Urinary bladder (tissue), 4 donors: ENCODE measurements at places on chromosomes 5 and 9. TPM values are rescaled to one million over a fixed set of nuclear protein-coding genes. Genes with fewer than 3 reads are reported as not detected.

The MARCHF3 gene
- total RNA-seq, result 8.6 TPM

The MZB1 gene
- 0.63 TPM for total RNA-seq

The PCDHA8 gene
- 0.21 TPM for total RNA-seq

The TLX3 gene
- 0.32 TPM for total RNA-seq

The COL5A1 gene
- 622 TPM for total RNA-seq

The C5orf47 gene
- total RNA-seq, result not detected

The RAI14 gene
- total RNA-seq, result 83.9 TPM

The SMARCA2 gene
- total RNA-seq, result 183 TPM

The ADAMTS19 gene
- 107 TPM for total RNA-seq

The SARDH gene
- total RNA-seq, result 4.9 TPM

The PDE8B gene
- total RNA-seq, result 2.9 TPM

The THBS4 gene
- total RNA-seq, result 3.9 TPM

The CACNA1B gene
- 0.63 TPM for total RNA-seq

The CCL27 gene
- not detected for total RNA-seq

The CCL21 gene
- total RNA-seq, result 35.7 TPM

The ANGPTL2 gene
- total RNA-seq, result 37.7 TPM

The ENTREP1 gene
- total RNA-seq, result 11.6 TPM

The PHF24 gene
- 0.69 TPM for total RNA-seq

The ENTPD2 gene
- 6.4 TPM for total RNA-seq

The C9orf50 gene
- total RNA-seq, result not detected

The DNAJB5 gene
- 15.3 TPM for total RNA-seq

The C1QTNF3 gene
- 87.9 TPM for total RNA-seq

The CCDC127 gene
- 5.7 TPM for total RNA-seq

The NUP188 gene
- 43.1 TPM for total RNA-seq

The GOLGA1 gene
- total RNA-seq, result 17.7 TPM

The PDGFRB gene
- 112 TPM for total RNA-seq

The PCDHGC3 gene
- total RNA-seq, result 62.8 TPM

The C1QTNF2 gene
- 17.1 TPM for total RNA-seq

The CFAP157 gene
- total RNA-seq, result not detected

The DRD1 gene
- 4.2 TPM for total RNA-seq

The TRMO gene
- total RNA-seq, result 17.2 TPM

The TLE4 gene
- total RNA-seq, result 41.7 TPM

The PCDHGB1 gene
- 5.7 TPM for total RNA-seq

The KIF24 gene
- 5.8 TPM for total RNA-seq
